ENCODE measurements at places on chromosomes 2 and 18. TPM values are rescaled to one million over a fixed set of nuclear protein-coding genes. Genes with fewer than 3 reads are reported as not detected.
A peak's percentile ranks its signal among the peaks of the same experiment; 100 is the strongest.

Gene ARHGAP28
- 28.7 TPM for total RNA-seq

Gene MAB21L4
- total RNA-seq = 0.12 TPM

DNA sequence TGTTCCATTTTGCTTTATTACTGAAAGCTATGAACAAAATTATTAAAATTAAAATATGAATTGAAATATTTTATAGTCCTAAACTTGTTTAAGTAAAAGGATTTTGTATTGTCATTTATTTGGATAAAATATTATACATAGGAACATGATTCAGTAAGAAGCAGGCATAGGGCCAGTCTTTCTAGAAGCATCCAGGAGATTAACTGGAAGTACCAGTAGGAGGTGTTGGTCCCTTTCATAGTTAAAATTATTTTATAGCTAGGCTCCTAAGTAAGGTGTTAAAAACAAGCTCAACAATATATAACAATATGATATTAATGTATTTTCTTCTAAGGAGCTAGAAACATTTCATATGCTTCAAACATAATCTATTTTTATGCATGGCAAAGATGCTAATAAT is 43.7 kb downstream of the FIGN start:
- no peak for DNase-seq
- H3K4me3 ChIP-seq = no peak overlapping the region
- H3K4me1 ChIP-seq = peaks cover 5% of the 10 kb centered on the region
- peak overlapping the region; percentile 35 for H3K27ac ChIP-seq
- H3K36me3 ChIP-seq = no peaks in the 10 kb centered on the region

GRCh38 chr2:71710367-71711132 is 257.2 kb downstream of the DYSF start:
- no peak overlapping the region for H3K4me3 ChIP-seq
- H3K36me3 ChIP-seq = no peaks in the 10 kb centered on the region
- no peak overlapping the region for H3K27ac ChIP-seq
- no peaks in the 10 kb centered on the region for H3K27me3 ChIP-seq
- DNase-seq = no peak

Gene GPBAR1
- total RNA-seq = 0.38 TPM

Gene NAT8
- total RNA-seq = not detected

DNA sequence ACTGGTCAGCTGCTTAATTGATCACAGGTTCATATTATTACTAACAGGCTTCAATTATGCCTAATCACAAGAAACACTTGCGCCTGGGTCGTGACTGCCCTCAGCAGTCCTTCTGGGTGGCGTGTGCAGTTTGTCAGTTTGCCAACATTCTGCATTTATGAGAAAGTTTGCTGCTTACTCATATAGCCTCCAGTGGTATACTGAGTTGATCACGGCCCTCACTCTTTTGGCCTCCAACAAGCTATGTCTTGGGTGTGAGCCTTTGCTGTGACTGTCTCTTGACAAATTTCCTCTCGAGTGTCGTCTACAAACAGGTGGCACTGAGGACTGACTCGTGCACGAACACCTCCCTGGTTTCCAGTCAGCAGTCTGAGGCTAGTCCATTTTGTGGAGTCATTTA is 27.3 kb downstream of the DCDC2C start:
- no peak for DNase-seq
- H3K27me3 ChIP-seq = no peaks in the 10 kb centered on the region
- H3K36me3 ChIP-seq = no peaks in the 10 kb centered on the region

Gene AMER3
- total RNA-seq = not detected

Gene M1AP
- total RNA-seq = 0.36 TPM

Gene STAT4
- 1.8 TPM for total RNA-seq

GRCh38 chr2:199462956-199463692 is 5.4 kb upstream of the SATB2 start:
- peak overlapping the region; percentile 36 for H3K4me3 ChIP-seq
- H3K4me1 ChIP-seq = peaks cover 9% of the 10 kb centered on the region
- DNase-seq = no peak
- H3K36me3 ChIP-seq = no peaks in the 10 kb centered on the region
- peaks cover 3% of the 10 kb centered on the region for H3K27me3 ChIP-seq

- no peaks in the 10 kb centered on the region for H3K27me3 ChIP-seq
- DNase-seq = no peak
- H3K36me3 ChIP-seq = no peaks in the 10 kb centered on the region
- no peak overlapping the region for H3K27ac ChIP-seq
Observed at GRCh38 chr2:56184500-56185011, 766 bp downstream of the CCDC85A start.

DNA sequence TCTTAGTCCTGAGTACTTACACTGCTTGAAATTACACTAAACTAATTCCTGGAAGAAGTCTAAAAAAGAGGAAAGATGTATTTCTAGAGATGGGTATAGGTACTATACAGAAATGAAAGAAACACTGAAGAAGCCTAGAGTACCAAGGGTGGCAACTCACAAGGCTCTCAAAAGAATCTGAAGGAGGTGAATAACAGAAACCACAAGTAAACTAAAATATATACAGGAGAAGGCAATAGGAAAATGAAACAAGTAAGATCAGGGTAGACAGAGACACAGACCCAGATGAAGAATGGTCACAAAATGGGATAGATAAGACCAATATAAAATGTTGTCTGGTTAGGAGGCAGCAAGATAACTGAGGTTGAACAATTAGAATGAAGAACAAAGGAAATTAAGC is 59.9 kb downstream of the USP37 start:
- no peaks in the 10 kb centered on the region for H3K4me1 ChIP-seq
- DNase-seq = no peak

Gene PXDN
- total RNA-seq = 51.2 TPM

DNA sequence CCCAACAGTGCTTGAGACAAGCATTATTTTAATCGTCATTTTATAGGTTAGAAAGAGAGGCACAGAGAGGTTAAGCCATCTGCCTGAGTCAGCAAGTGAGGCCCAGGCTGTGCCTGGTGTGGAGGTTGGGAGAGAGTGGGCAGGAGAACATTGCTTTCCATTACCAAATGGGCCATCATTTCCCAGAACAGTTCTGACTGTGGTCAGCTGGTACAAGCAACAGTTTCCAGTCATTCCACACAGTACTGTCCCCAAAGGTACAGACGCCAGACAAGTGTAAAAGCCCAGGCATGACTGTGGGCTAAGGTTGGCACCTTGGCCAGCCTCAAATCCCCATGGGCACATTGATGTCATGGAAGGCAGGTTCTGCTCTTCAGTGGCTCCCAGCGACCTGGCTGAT is 98.2 kb upstream of the LCLAT1 start:
- H3K27ac ChIP-seq = no peak overlapping the region
- no peaks in the 10 kb centered on the region for H3K27me3 ChIP-seq
- H3K4me3 ChIP-seq = no peak overlapping the region
- H3K36me3 ChIP-seq = no peaks in the 10 kb centered on the region
- no peaks in the 10 kb centered on the region for H3K4me1 ChIP-seq

DNA sequence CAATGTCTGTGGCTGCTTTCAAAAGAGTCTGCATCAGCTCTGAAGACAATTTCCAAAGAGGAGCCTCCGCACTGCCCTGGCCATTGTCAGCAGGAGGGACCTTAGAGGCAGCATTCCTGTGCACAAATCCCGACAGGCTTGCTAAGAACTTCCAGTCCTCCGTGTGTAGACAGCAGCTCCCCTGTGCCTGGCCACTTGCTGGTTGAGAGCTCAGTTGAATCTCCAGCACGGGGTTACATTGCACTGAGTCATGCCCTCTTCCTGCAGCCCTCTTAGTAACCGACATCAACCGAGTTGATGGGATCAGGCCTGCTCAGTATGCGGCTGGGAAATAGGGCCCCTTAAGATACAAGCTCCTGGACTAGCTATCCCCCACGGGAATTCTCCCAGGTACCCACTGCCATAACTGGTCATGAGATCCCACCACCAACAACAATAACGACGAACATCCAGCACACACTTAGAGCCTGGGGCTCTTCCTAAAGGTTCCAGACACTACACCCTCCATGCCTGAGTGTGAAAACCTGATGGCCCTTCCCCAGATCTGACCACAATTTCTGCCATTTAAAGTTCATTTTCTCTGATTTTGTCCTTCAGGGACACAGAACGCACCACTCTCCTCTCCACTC is 12.0 kb downstream of the ATP6V1B1 start:
- H3K27ac ChIP-seq = no peak overlapping the region
- H3K4me3 ChIP-seq = no peak overlapping the region
- no peak for DNase-seq
- no peaks in the 10 kb centered on the region for H3K36me3 ChIP-seq

DNA sequence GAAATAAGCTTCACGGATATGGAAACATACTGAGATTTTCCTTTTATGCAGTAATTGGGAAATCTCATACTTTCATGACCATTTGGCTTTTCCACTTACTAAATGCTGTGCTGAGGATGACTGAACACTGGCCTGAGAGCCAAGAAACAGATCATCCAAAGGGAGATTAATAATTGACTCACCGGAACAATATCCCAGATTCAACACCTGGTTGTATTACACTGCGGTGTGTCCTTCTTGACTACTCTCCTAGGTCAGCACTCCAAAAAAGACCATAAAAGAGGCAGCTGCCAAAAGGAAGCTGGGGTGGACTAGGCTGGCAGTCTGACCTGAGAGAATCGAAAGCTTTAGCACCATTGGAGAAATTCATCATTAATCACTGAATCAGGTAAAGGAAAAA is 469.1 kb downstream of the CBLN2 start:
- no peak for DNase-seq
- no peak overlapping the region for H3K27ac ChIP-seq
- H3K4me3 ChIP-seq = no peak overlapping the region
- H3K36me3 ChIP-seq = no peaks in the 10 kb centered on the region
- no peaks in the 10 kb centered on the region for H3K27me3 ChIP-seq

Gene VAMP8
- total RNA-seq = 14.0 TPM

DNA sequence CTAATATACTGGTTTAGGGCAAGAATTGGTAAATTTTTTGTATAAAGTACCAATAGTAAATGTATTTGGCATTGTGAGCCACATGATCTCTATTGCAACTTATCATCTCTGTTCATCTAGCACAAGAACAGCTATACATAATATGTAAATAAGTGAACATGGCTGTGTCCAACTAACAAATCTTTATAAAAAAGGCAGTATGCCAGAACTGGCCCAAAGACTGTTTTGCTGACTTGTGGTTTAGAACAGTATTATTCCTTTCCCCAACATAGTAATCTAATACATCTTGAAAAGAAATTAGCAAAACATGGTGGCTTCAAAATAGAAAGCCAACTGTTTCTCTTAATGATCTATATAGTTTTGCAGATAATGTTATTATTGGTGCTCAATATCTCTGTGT is 441.4 kb upstream of the CELF4 start:
- H3K36me3 ChIP-seq = no peaks in the 10 kb centered on the region
- no peaks in the 10 kb centered on the region for H3K27me3 ChIP-seq
- no peak for DNase-seq
- H3K4me3 ChIP-seq = no peak overlapping the region
- no peak overlapping the region for H3K27ac ChIP-seq

DNA sequence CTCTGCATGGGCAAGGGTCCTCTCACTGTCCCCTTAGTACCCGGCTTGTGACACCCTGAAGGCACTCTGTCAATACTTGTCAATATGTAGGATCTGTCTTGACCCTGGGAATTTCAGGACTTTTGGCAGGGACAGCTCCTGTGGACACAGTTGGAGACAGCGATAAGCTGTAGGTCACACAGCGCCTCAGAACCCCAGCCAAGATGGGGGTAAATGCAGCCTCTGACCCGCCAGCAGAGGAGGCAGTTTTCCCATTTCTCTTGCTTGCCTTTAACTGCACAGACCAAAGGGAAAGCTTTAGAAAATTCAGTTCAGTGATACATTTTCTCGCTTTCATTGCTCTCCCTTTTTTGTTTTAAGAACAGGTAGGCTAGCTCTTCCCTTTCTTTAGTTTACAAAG is 54.8 kb upstream of the KLHL29 start:
- H3K4me3 ChIP-seq = no peak overlapping the region
- no peaks in the 10 kb centered on the region for H3K4me1 ChIP-seq
- H3K27ac ChIP-seq = no peak overlapping the region
- DNase-seq = no peak
- H3K36me3 ChIP-seq = no peaks in the 10 kb centered on the region

- H3K27ac ChIP-seq = no peak overlapping the region
- no peaks in the 10 kb centered on the region for H3K4me1 ChIP-seq
- no peaks in the 10 kb centered on the region for H3K27me3 ChIP-seq
- DNase-seq = no peak
- no peak overlapping the region for H3K4me3 ChIP-seq
Observed at GRCh38 chr2:22487036-22487435, 897.9 kb upstream of the KLHL29 start.

GRCh38 chr2:133711806-133712205 is 143.5 kb upstream of the NCKAP5 start:
- no peaks in the 10 kb centered on the region for H3K4me1 ChIP-seq
- no peak overlapping the region for H3K4me3 ChIP-seq
- H3K27ac ChIP-seq = no peak overlapping the region
- no peaks in the 10 kb centered on the region for H3K36me3 ChIP-seq
